ENCODE measurements at places on chromosomes 3 and 15. TPM values are rescaled to one million over a fixed set of nuclear protein-coding genes. Genes with fewer than 3 reads are reported as not detected.

Gene GABRR3
- total RNA-seq, result not detected

Gene CCR9
- not detected for total RNA-seq

- no peaks in the 10 kb centered on the region for H3K27me3 ChIP-seq
- peak; percentile 29 for DNase-seq
- no peak overlapping the region for H3K27ac ChIP-seq
These were observed 88.6 kb upstream of the RASGRF1 start for GRCh38 chr15:79179108-79179561.

DNA sequence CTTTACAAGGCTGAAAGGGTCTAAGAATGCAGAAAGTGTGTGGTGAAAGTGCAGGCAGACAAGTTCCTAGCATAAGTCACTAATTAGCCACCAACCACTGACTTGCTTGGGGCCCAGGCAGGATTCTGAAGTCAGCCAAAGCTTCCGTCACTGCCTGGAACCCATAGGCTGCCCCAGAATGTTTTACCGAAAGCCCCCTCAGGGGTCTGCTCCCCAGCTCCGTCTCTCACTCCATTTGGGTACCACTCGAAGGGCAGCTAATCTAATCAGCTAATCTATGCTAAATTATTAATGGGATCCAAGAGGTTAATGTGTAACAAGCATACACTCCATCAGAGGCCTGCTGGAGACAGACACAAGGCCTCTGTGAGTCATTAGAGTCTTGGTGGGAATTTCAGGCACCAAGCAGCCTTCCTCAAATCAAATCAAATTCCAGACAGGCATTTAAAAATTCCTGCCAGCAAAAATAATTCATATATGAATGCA, 13.2 kb downstream of the ADAMTS9 start:
- DNase-seq, result no peak
- no peaks in the 10 kb centered on the region for H3K36me3 ChIP-seq
- H3K4me1 ChIP-seq, result peaks cover 19% of the 10 kb centered on the region
- H3K4me3 ChIP-seq, result no peak overlapping the region
- no peak overlapping the region for H3K27ac ChIP-seq

- 0 out of 2 replicates have a peak, but pooled peaks cover 5% of the 10 kb centered on the region for H3K4me1 ChIP-seq
- H3K36me3 ChIP-seq, result no peaks in the 10 kb centered on the region
- no peaks in the 10 kb centered on the region for H3K27me3 ChIP-seq
- no peak overlapping the region for H3K27ac ChIP-seq
- peak; percentile 33 for DNase-seq
These were observed 2.1 kb downstream of the SLC41A3 start for GRCh38 chr3:126081618-126082361.

DNA sequence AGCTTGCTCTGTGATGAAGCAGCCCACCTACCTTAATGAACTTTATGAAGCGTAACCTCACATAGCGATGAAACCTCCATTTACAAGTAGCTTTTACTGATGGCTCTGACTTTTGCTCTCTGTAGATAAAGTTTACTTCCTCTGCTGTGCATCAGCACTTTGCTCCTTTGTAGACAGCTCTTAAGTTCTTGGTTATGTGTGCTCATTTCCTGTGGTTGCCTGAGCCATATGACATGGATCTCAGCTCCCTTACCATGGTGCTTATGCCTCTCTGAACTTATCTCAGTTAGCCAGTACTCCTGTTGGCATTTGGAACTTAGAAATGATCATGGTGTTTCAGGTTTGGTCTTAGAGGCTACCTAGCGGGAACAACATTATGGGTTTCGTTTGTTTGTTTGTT, 7.8 kb downstream of the MFSD1 start:
- no peak overlapping the region for H3K27ac ChIP-seq
- DNase-seq, result no peak
- no peak overlapping the region for H3K4me3 ChIP-seq
- H3K36me3 ChIP-seq, result no peaks in the 10 kb centered on the region

DNA sequence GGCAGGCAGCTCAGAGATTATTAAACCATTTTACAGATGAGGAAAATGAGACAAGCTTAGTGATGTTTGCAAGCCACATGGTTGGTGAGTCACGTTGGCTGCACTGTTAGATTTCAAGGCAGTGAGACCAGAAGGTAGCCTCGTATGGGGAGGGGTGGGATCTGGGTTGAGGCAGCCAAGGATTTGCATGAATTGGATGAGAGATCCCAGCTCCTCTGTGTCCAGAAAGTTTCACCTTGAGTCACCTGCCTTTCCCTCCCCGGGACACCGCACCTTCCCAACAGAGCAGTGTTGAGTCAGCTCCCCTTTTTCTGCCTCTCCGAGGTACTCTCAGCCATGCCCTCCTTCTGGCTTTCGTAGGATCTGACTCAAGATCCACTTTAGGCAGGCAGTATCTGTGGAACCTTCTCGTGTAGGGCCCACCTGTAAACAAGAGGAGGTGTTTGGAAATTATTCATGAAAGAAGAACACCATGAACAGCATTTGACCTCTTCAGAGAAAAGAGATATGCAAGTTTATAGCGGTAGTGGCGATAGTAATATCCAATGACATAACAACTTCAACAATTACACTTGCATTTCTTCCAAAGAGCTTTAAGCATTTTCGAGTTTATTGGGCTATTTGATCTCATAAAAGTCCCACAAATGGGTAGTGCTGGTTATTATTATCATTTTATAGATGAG, 46.8 kb upstream of the VPS8 start:
- no peaks in the 10 kb centered on the region for H3K36me3 ChIP-seq
- no peaks in the 10 kb centered on the region for H3K4me1 ChIP-seq
- H3K27me3 ChIP-seq, result no peaks in the 10 kb centered on the region
- DNase-seq, result no peak
- no peak overlapping the region for H3K4me3 ChIP-seq

DNA sequence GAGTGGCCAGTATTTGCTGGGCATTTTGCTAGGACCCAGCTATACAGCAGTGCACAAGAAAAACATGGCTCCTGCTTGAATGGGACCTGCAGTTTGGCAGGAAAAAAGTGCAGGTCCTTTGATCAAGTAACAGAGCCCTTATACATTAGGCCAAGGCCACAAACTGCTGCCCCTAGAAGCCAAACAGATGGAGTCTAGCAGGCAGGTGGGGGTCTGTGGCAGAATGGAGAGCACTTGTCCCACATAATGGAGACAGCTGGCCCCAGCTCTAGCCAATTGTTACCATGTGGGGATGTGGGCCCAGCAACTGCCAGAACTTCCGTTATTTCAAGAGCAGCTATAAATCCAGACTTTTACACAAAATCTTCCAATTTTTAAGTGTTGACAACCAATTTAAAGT, 79.3 kb downstream of the SHQ1 start:
- no peaks in the 10 kb centered on the region for H3K36me3 ChIP-seq
- no peak overlapping the region for H3K4me3 ChIP-seq
- H3K27ac ChIP-seq, result peak overlapping the region; percentile 83
- no peak for DNase-seq

DNA sequence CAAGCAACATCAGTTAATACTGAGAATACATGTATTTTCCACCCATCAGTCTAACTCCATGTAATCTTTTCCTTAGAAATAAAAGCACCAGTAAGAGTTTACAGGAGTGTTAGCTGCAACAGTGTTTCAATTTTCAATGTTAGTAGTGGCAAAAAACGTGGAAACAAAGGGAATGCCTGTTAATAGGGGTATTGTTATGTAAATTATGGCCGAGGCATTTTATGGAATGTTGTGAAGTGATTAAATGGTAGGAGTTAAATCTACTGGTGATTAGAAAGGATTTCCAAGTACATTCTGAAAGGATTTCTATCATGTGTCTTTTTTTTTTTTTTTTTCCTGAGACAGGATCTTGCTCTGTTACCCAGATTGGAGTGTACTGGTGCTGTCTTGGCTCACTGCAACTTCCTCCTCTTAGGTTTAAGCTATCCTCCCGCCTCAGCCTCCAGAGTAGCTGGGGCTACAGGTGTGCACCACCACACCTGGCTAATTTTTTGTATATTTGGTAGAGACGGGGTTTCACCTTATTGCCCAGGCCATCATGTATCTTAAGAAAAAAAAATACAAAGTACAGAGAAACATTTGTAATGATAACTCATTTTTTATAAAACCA, 6.6 kb downstream of the ATP6V1A start:
- H3K4me1 ChIP-seq, result peaks cover 12% of the 10 kb centered on the region
- peak overlapping the region; percentile 68 for H3K27ac ChIP-seq
- no peaks in the 10 kb centered on the region for H3K27me3 ChIP-seq
- no peaks in the 10 kb centered on the region for H3K36me3 ChIP-seq
- peak overlapping the region; percentile 13 for H3K4me3 ChIP-seq

DNA sequence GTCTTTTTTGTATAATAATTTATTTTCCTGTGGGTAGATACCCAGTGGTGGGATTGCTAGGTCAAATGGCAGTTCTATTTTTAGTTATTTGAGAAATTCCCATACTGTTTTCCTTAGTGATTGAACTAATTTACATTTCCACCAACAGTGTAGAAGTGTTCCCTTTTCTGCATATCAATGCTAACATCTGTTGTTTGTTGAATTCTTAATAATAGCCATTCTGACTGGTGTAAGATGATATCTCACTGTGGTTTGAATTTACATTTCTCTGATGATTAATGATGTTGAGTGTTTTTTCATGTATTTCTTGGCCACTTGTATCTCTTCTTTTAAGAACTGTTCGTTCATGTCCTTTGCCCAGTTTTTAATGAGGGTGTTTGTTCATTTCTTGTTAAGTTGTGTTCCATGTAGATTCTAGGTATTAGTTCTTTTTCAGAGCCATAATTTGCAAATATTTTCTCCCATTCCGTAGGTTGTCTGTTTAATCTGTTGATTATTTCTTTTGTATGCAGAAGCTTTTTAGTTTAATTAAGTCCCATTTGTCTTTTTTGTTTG, 713.3 kb upstream of the EPHA6 start:
- no peak overlapping the region for H3K27ac ChIP-seq
- peaks cover 6% of the 10 kb centered on the region for H3K4me1 ChIP-seq
- no peaks in the 10 kb centered on the region for H3K27me3 ChIP-seq
- peak; percentile 12 for DNase-seq
- H3K36me3 ChIP-seq, result no peaks in the 10 kb centered on the region
- H3K4me3 ChIP-seq, result no peak overlapping the region

DNA sequence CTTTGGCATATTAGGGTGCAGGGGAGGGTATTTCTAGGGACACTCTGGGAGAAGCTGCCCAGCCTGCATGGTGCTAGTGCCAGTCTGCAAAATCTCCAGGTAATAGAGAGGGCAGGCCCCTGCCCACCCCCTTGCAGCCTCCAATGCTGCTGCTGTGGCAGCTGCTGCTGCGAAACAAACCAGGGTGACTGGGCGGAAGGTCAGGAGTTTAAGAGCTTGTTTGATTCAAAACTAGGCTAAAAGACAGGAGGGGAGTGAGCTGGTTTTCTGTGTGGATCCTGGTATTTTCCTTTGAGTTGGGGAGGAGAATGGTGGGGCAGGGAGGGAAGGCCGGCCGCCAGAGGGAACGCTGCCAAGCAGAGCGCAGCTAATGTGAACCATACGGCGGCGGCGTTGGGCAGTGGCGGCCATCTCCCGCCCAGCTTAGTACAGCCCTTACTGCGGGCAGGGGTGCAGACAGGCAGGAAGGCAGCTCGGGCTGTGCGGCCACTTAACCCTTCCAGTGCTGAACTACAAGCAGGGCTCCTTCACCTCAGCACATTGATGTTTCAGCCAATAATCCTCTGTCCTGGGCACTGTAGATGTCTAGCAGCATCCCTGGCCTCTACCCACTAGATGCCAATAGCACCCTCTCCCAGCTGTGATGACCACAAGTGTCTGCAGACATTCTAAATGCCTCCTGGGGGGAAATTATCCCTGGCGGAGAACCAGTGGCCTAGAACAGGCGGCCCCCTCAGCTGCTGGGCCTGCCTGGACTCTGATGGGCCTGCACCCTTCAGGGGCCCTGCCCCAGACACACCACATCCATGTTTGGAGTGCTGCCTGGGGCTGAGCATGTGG, 125.7 kb downstream of the EEFSEC start:
- H3K4me3 ChIP-seq, result no peak overlapping the region
- no peaks in the 10 kb centered on the region for H3K27me3 ChIP-seq
- no peak overlapping the region for H3K27ac ChIP-seq
- DNase-seq, result peak; percentile 54
- H3K4me1 ChIP-seq, result peaks cover 50% of the 10 kb centered on the region

DNA sequence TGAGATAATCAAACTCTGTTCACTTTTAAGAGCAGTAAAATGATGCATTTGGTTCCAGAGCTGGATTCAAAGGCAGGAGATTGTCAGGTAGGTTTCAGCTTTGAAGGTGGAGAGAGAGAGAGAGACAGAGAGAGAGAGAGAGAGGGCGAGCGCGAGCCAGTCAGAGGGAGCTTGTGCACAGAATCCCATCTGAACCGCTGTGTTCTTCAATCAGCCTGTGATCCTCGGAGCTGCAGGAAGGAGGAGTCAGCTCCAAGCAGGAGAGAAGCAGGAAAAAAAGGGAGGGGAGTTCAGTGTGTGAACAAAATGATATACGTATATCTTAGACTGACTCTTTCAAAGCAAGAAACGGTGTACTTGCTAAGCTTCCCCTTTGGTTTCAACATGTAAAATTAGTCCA, at the start of gene GPR149:
Gene GPR149, minus strand, starts transcription at position 177 of the 400 bp plus-strand sequence. CDS start 575 bp downstream, outside the sequence.
- H3K36me3 ChIP-seq, result no peaks in the 10 kb centered on the region
- peaks cover 33% of the 10 kb centered on the region for H3K27me3 ChIP-seq
- peak; percentile 56 for DNase-seq
- H3K4me1 ChIP-seq, result peaks cover 27% of the 10 kb centered on the region
- peak within 1 kb of the TSS; percentile 81 for H3K4me3 ChIP-seq
- H3K27ac ChIP-seq, result no peak within 1 kb of the TSS

- H3K27ac ChIP-seq, result no peak overlapping the region
- no peak overlapping the region for H3K4me3 ChIP-seq
- no peaks in the 10 kb centered on the region for H3K4me1 ChIP-seq
- H3K27me3 ChIP-seq, result no peaks in the 10 kb centered on the region
- H3K36me3 ChIP-seq, result no peaks in the 10 kb centered on the region
These were observed 41.5 kb downstream of the ABHD17C start for GRCh38 chr15:80736560-80736959.

Measured in GM23338 (cell line).